GM04503 (cell line): ENCODE measurements at places on chromosomes 11 and 22.

DNA sequence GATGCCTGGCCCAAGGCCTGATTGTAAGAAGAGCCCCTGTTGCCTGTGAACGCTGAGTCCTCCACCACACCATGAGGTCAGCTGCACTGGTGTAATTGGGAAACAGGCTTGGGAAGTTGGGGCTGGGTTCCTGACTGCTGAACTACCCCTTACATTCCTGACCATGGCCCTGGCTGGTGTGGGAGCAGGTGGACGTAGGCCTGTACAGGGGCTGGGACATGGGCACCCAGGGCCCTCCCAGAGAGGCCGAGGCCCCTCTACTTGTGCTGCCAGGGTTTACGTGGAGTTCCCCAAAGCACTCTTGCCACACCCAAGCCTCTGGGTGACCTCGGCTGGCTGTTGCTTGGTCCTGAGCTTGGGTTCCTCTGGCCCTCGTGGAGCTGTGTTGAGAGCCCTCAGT, 5.4 kb downstream of the RELT start:
- DNase-seq = no peak

GRCh38 chr22:48892578-48893287, 934.9 kb downstream of the BRD1 start:
- no peak for DNase-seq

- DNase-seq = no peak
Observed at GRCh38 chr11:129694538-129694937, 121.1 kb upstream of the TMEM45B start.

GRCh38 chr22:26045051-26045450, 124.2 kb upstream of the SEZ6L start:
- no peak for DNase-seq

- DNase-seq = no peak
Observed at GRCh38 chr11:131985846-131986301, 615.5 kb downstream of the NTM start.

GRCh38 chr22:37906364-37907008, 389 bp downstream of the MICALL1 start:
- DNase-seq = no peak

DNA sequence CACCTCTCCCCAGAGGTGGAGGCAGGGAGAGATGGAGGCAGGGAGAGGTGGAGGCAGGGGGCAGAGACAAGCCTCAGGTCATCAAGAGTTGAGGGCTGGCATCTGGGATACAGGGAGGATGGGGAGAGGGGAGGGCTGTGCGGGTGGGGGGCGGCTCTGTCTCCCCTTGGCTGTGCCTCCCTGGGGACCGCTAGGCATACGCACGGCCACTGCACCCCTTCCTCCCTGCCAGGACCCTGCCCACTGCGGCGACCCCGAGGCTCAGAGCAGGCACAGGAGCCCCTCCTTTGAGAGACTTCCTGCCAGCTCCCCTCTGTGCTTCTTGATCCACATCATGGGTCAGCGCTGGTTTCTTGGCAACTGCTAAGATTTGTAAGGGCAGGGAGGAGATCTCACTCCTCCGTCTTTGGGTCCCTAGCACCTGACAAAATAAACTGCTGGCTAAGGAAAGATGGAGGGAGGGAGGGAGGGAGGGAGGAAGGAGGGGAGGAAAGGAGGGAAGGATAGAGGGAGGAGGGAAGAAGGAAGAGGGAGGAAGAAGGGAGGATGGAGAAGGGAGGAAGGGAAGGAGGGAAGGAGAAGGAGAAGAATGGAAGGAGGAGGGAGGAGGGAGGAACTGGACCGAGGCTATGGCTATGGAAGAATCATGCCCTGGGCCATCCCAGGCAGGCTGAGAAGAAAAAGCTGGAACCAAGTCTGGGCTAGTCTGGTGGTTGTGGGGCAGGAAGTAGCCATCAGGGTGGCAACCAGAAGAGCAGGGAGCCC, 18.5 kb downstream of the PRR33 start:
- no peak for DNase-seq

GRCh38 chr22:47275605-47276449, 513.4 kb downstream of the TBC1D22A start:
- DNase-seq = no peak

- DNase-seq = peak; percentile 6
Observed at GRCh38 chr11:120773501-120774031, 250.3 kb upstream of the TBCEL start.

DNA sequence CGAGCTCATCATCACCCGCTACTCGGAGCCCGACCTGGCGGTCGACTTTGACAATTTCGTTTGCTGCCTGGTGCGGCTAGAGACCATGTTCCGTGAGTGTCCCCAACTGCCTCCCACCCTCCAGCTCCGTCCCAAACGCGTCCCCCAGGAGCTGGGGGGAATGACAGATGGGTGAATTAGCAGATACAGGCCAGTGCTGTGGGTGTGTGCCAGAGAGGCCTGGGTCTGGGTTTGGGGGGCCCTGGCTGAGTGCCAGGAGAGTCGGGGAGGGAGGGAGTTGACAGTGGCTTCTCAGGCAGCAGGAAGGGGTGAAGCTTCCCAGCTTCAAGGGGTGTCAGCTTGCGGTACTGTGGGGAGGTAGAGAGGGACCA, 28.6 kb downstream of the CAPN1 start:
- DNase-seq = no peak

- DNase-seq = no peak
Observed at GRCh38 chr22:41009222-41009948, 58.2 kb downstream of the RBX1 start.

DNA sequence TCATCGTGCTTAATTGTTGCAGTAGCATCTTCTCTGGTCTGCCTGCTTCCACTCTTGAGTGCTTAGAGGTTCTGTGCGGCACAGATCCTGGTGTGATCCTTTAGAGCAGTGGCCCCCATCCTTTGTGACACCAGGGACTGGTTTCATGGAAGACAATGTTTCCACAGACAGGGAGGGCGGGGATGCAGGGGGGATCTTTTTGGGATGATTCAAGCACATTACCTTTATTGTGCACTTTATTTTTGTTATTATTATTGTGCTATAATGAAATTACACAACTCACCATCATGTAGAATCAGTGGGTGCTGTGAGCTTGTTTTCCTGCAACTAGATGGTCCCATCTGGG, 76.8 kb upstream of the SHANK2 start:
- DNase-seq = no peak

GRCh38 chr22:34067031-34067430, 146.8 kb upstream of the LARGE1 start:
- no peak for DNase-seq

GRCh38 chr11:128916681-128917080, 25.5 kb downstream of the KCNJ5 start:
- no peak for DNase-seq

DNA sequence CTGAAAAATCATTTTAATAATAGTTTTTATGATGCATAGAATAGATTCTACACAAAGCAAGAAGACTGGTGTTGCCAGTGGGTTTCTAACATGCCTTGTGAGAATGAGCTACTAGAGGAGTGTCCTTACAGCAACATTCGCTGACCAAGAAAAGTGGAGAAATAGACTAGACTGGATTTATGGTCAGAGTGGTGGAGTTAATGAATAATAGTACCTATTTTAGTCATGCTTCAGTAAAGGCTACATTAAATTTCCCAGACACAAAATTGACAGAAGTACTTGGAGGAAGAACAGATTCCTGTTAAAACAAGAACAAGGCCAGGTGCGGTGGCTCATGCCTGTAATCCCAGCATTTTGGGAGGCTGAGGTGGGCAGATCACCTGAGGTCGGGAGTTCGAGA, 539.2 kb downstream of the ETS1 start:
- no peak for DNase-seq

GRCh38 chr11:132734217-132734616, 798.1 kb downstream of the OPCML start:
- DNase-seq = peak; percentile 96

DNA sequence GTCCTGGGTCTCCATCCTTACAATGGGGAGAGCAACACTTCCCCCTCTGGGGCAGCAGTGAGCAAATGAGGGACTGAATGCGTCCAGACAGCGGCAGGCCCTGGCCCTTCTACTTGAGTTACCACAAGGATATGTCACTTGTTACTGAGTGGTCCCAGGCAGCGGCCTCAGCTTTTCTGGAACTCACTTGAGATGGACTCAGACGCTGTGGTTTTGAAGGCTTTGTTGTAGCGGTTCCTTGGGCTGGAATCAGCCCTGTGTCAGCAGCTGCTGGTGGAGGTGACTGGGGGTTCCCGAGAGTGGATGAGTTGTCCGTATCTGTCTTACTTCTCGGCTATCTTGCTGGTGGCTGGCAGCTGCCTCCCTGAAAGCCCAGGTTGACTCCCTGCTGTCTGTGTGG, 77.0 kb downstream of the MICAL2 start:
- DNase-seq = no peak

- no peak for DNase-seq
Observed at GRCh38 chr22:48980409-48980808, 847.3 kb downstream of the BRD1 start.

DNA sequence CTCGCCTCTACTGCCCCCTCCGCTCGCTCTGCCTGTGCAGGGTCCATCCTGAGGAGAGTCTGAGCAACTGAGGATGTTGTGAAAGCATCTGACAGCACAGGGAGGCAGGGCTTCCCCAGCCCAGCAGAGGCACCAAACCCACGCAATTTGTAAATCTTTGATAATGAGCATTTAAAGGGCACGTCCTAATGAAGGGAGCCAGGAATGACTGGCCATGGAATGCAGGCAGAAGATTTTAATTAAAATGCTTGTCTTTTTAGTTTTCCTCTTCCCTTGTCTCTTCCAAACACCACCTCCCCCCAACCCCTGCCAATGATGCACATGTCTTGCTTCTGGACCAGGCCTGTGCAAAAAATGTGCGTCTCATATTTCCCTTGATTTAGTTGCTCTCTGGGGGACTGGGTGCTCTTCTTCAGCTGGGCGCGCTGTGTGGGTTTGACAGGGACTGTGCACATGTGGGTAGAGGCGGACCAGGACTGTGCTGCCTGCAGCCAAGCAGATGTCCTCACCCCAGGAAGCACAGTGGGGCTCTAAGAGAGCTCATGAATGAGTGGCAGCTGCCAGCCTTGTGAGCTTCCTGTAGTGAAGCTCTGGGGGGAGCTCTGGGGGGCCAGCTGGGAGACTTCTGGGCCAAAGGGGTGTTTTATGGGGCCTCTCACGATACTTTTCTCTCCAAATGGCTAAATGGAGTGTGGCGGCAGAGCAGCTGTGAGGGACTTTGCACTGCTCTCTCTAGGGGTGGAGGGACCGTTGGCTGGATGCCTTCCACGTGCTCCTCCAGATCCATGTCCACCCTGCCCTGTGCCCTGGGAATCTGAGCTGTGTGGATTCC, 273.5 kb downstream of the ST3GAL4 start:
- DNase-seq = peak; percentile 96

DNA sequence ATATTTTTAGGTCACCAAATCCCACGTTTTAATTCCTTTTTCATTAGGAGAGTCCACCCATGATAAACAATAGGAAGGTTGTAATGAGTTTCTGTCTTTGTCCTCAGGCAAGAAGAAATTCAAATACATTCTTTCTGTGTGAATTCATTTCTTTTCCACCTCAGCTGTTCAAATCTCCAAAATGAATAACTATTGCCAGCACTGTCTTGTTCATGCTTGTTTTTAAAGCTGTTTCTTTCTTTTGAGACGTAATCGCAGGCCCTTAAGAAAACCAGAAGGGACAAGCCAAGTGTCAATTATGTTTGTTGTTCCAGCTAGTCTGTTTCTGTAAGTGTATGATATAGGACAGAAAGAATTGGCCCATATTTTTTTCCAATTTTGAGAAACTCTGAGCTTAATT, 20.2 kb downstream of the MMP27 start:
- DNase-seq = no peak

DNA sequence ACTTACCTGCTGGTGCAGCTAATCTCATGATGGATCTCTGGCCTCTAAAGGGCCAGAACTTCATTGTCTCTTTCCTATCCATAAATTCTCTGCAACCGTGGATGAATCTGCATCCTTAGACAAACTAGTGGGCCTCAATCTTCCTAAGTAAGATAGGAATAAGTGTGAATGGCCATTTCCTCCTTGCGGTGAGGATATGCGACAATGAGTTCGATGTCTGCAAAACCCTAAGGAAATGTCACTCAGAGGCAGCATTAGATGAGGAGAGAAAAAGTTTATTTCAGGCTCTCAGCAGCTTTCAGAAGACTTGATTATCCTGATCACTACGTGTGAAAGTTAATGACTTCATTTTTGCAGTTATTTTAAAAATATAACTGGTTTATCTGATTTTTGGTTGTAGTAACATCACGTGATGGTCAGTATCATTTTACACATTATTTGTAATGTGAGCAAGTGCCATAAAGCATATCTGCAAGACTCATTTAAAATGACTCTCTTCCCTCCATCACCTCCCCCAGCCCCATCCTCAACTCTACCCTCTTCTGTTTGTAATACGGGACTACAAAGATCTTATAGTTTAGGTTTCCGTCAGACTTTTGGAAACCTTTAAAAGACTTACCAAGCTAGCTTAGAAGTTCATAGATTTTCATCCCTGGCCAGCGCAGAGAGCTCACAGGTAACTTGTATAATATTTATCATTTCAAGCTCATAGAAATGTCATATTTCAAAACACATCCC, 10.2 kb downstream of the GRAP2 start:
- DNase-seq = no peak

DNA sequence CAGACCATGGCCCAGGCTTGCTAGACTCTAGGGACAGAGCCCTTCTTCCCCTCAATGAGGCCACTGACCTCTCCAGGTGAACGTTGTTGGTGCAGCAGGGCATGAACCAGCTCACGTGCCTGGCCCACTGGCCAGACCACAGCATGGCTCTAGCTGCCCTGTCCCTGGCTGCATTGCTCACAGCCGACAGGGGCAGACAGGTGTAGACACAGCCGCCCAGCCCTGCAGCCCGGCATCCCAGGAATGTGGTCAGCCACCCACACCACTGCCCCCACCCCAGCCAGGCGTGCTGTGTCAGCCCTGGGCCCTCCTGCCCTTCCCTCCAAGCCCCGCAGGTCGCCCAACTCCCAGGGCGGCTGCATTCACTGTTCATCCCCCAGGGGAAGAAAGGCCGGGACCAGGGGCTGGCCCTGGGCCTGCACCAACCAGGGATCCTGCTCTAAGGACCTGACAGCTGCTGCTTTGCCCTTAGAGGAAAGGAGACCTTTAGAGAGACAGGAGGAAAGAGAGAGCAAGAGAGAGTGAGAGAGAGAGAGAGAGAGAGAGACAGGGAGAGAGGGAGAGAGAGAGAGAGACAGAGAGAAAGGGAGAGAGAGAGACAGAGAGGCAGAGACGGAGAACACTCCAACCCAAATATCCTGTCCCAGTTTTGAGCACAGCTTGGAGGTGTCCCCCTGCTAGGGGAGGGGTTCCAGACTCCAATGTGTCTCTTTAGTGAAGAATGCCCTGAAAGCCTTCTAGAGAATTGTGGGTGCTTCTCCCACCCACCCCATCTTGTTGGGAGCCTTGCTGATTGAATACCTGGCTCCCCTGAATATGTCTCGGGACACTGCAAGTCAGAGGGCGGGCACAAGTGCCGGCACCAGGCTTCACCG, 44.2 kb upstream of the LINC01488 start:
- DNase-seq = no peak

- no peak for DNase-seq
Observed at GRCh38 chr11:42812960-42813359, 498.8 kb upstream of the API5 start.

- no peak for DNase-seq
Observed at GRCh38 chr11:68992743-68993255, 12.0 kb upstream of the MRGPRD start.

DNA sequence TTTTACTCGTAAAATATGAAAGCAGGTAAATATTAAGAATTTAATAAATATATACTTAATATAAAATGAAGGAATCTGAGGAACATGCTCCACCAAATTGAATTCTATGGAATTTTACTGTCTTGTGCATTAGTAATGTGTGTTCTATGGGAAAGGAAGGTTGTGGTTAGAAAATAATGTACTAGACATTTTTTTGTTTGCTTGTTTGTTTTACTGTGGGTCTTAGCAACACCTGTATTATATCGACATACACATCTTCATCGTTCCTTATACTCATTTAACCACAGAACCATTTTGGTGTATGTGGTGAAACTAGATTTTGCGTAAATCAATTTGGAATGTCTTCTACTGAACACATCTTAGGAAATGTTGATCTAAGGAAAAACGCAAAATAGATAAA, 114.1 kb upstream of the MTMR2 start:
- no peak for DNase-seq
